Prostate gland (tissue), 2 donors: ENCODE measurements at places on chromosomes 16 and 17.

DNA sequence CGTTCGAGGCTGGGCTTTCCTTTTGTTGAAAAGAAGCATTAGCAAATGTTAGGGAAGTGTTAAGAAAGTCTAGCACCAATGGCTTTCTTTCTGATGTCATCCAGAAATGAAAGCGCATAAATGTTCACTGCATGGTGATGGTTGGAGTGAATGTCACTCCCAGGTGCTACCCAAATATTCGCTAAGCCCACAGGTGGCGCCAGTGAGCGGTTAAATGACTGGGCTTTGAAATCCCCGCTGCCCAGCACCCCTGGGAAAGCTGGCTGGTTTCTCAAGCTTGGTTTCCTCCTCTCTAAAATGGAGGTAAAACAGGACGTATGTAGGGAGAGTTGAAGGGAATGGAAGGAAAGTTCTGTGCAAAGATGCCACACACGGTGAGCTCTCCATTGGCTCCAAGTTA lies 104.4 kb downstream of the IRX5 start:
- no peak for DNase-seq
- no peak overlapping the region for H3K27ac ChIP-seq
- H3K4me3 ChIP-seq, result no peak overlapping the region

DNA sequence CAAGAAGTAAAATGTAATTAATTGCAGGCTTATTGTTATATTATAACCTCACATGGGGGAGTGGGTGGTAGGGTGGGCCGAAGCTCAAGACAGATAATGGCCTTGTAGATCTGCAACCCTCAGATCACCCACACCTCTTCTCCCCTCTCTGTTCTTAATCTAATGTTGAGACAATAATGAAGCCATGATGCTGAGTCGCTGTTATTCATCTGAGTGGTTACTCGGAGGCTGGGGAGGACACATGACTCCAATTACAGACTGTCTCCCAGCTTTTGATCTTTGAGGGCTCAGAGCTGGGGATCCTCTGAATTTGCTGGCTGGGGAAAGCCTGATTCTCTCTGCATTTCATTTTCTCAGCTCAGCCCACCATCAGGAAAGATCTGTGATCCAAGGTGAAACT lies 275.3 kb downstream of the SHISA9 start:
- DNase-seq, result no peak
- no peaks in the 10 kb centered on the region for H3K36me3 ChIP-seq
- H3K4me3 ChIP-seq, result no peak overlapping the region

- peak; percentile 14 for DNase-seq
- H3K4me3 ChIP-seq, result no peak overlapping the region
- H3K36me3 ChIP-seq, result no peaks in the 10 kb centered on the region
- H3K27ac ChIP-seq, result no peak overlapping the region
- no peaks in the 10 kb centered on the region for H3K27me3 ChIP-seq
These were observed 201.2 kb downstream of the UTP18 start for GRCh38 chr17:51461578-51462004.

GRCh38 chr17:416293-417206 lies 63.9 kb upstream of the RPH3AL start:
- H3K27ac ChIP-seq, result no peak overlapping the region
- no peak for DNase-seq
- H3K4me1 ChIP-seq, result no peaks in the 10 kb centered on the region
- no peaks in the 10 kb centered on the region for H3K36me3 ChIP-seq

DNA sequence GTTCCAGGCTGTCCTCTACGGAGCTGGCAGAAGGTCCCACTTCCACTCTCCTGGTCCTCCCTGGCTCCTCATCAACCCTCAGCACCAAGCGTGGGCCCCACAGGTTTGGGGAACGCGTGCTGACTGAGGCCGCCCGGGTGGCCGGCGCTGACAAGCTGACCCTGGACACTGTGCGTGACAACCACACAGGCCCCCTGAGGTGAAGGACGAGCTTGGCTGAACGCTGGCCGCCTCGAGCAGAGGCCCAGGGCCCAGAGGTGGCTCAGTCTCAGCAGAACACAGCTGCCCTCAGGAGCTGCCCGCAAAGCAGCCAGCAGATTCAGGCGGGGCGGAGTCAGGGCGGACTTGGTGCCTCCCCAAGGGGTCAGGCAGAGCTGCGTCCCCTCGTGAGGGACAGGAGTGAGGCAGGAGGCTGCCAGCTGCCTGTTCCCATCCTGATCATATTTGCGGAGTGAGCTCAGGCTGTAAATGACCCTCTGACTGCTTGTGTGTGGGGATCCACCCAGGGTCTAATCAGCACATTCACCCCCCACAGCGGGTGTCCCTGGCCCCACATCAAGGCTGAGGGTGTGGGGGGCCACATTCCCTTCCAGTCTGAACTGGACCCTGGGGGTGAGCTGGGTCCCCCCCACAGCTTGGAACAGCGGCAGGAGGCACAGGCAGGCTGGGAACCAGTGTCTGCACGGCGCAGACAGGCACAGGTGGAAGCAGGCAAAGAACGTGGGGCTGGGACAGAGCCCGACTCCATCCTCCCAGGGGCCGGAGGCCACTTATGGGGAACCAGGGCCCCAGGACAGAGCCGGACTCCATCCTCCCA lies 105.1 kb upstream of the METRNL start:
- DNase-seq, result no peak
- no peak overlapping the region for H3K4me3 ChIP-seq
- no peak overlapping the region for H3K27ac ChIP-seq
